ENCODE measurements at places on chromosomes 2 and 18.
A peak's percentile ranks its signal among the peaks of the same experiment; 100 is the strongest.

DNA sequence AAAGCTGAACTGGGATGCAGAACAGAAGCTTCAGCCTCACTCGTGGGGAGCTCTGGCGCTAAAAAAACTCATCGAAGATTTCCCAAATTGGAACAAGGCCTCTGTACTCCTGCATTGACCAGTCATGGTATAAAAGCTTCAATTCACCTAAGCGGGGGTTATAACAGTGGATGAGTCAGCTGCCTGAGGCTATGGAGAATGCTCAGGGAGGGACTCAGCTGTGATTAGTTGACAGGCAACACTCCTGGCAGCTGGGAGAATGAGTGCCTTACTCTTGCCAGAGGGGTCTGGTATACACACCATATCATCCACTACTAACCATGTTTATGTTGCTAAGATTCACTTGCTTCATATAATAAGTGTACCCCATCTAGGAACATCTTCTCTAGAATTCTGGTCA is 350.6 kb upstream of the VRK2 start:
- DNase-seq: no peak

GRCh38 chr2:215825707-215826106 is 187.6 kb downstream of the MREG start:
- DNase-seq: no peak

DNA sequence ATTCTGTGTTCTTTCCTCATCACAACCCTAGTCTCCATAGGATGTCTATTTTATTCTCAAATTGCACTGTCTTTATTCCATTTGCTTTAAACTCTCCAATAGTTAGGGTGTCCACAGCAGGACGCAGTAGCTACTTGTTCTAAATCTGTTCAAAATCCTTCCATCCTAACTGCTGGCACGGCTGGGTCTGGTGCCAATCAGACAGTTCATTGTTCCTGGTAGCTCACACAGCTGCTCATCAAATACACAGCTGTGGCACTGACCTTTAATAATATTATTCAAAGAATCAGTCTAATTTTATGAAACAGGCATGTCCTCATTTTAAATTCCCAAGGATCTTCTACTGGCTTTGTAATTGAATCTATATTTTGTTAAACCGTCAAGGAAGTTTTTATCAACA is 59.7 kb upstream of the TMEFF2 start:
- no peak for DNase-seq

- peak; percentile 3 for DNase-seq
These were observed 662 bp downstream of the ACVR2A start for GRCh38 chr2:147845411-147845971.

DNA sequence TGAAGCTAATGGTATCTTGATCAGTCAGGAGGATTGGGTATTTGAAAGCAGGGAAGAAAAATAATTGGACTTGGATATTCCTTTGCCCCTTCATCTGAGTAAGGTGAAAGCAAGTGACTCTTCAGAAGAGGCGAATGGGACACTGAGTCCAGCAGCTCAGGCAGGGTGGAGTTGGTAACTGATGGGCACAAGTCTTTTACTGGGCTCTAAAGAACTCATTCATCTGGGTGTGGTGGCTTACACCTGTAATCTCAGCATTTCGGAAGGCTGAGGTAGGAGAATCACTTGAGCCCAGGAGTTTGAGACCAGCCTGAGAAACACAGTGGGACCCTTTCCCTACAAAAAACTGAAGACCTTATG is 11.2 kb downstream of the CFLAR start:
- DNase-seq: no peak

DNA sequence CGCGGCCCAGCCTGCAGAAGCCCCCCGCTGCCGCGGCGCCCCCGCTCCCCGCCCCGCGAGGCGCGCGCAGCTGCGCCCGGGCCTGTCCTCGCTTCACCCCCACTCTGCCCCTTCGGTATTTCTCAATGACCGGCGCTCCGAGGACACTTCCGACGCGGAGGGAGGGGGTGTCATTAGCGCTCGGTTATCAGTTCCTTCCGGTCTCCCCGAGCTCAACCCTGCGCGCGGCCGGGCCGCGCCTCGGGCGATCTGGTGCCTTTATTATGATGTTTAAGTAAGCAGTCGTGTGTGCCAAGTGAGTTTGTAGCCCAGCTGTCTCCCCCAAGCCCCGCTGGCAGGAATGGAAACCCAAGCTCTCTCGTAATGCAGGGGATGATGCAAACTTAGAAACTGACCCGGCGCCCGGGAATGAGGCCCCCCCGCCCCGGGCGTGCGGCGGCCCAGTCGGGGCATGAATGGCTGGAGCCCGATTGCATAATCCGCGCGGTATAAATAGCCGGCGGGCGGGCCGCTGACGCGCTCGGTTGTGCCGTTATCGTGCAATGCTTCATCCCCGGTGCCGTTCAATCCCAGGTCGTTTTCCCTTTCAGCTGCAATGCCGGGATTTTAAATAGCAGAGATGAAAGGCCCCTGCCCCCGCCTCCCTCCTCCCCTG is 3.9 kb upstream of the SPRED2 start:
- DNase-seq: peak; percentile 2

- no peak for DNase-seq
These were observed 37.4 kb downstream of the ACTR2 start for GRCh38 chr2:65264821-65265670.
